CD4-positive, alpha-beta memory T cell (primary cell): ENCODE measurements at places on chromosomes 2 and 18. TPM values are rescaled to one million over a fixed set of nuclear protein-coding genes. Genes with fewer than 3 reads are reported as not detected.

KLF11 gene
- 7.0 TPM for total RNA-seq

ZNF385B gene
- total RNA-seq: not detected

COL4A3 gene
- 0.03 TPM for total RNA-seq

REG1B gene
- not detected for total RNA-seq

ZSWIM2 gene
- not detected for total RNA-seq

CFC1 gene
- total RNA-seq: not detected

GRCh38 chr2:60699617-60700016 lies 56.5 kb upstream of the PAPOLG start:
- no peak overlapping the region for H3K4me3 ChIP-seq
- no peaks in the 10 kb centered on the region for H3K36me3 ChIP-seq
- H3K4me1 ChIP-seq: no peaks in the 10 kb centered on the region
- no peak overlapping the region for H3K27ac ChIP-seq
- no peak for DNase-seq

DNA sequence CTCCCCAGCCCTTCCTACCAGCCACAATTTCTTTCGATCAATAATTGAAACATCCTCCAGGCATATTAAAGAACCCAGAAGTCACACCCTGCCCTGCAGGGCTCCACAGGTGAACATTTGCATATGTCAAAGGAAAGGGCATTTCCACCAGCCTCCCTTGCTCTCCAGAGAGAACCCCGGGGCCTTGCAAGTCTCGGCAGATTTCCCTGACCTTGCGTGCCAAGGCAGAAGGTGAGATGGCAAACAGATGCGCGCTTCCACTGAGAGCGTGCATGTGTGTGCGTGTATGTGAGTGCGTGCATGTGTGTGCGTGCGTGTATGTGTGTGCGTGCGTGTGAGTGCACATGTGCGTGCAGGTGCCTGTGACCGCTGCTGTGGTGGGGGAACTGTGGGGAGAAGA lies 120.3 kb downstream of the INO80D start:
- no peak for DNase-seq
- no peak overlapping the region for H3K4me3 ChIP-seq

GRCh38 chr2:28247290-28247689 lies 145.4 kb upstream of the FOSL2 start:
- no peak overlapping the region for H3K4me3 ChIP-seq
- H3K27me3 ChIP-seq: no peaks in the 10 kb centered on the region
- no peak for DNase-seq
- no peak overlapping the region for H3K27ac ChIP-seq

DNA sequence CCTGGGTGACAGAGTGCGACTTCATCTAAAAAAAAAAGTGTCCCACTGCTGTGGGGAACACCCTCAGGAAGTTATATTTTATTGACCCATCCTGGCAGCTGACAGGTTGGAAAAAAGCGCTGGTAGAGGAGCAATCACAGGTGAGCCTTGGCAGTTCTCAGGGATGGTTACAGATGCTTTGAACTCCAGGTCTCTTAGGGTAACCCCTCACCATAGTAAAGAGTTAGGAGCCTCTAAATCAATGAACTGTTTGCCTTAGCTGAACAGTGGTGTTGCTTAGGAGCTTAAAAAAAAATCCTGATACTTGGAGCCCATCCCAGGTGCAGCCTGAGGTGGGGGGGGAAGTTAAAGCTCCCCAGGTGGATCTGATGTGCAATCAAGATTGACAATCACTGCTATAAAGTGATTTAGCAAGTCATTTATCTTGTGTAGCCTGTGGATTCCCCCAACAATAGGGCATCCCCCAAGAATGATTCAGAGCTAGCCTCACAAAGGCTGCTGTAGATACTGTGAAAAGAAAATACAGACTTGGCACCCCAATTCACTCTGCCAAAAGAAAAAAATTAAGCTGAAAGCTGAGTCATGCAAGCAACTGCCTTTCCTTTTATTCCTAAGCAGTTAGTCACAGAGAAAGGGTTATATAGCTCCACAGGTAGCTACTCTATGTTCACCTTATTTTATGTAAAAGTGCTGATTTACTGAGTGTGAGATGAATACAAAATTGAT lies 14.8 kb downstream of the SLC16A14 start:
- H3K27me3 ChIP-seq: no peaks in the 10 kb centered on the region
- H3K36me3 ChIP-seq: no peaks in the 10 kb centered on the region
- DNase-seq: no peak
- H3K4me3 ChIP-seq: no peak overlapping the region

DNA sequence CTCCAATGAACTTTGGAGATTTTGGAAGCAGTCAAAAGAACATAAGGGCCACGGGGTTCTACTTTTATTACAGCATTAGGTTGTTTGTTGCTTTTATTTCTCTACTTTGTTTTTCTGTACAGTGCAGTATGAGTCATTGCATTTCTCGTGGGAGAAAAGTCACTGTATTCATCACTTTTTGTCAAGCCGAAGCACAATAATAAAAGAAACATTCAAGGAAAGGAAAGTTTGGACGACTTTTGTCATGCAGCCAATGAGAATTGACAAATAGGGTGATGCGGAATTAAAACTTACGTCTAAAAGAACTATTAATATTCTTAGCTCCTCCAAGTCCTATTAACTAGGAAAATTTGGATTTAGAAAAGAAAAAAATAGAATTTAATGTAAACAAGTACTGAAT lies 209.9 kb downstream of the TMEM182 start:
- H3K4me3 ChIP-seq: no peak overlapping the region
- no peak for DNase-seq
- H3K27me3 ChIP-seq: no peaks in the 10 kb centered on the region
- H3K27ac ChIP-seq: no peak overlapping the region

DNA sequence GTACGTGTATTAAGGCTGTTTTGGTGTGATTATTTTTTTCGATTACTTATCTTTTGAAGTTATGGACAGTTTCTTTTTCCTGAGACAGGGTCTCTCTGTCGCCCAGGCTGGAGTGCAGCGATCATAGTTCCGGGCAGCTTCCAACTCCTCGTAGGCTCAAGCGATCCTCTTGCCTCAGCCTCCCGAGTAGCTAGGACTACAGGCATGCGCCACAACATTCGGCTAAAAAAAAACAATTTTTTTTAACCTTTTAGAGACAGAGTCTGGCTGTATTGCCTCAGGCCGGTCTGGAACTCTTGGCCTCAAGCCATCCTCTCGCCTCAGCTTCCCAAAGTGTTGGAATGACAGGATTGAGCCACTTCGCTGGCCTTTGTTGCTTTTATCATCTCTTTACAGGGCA lies 945 bp downstream of the HAT1 start:
- H3K27ac ChIP-seq: peak overlapping the region; percentile 95
- DNase-seq: peak; percentile 4
- peaks cover 11% of the 10 kb centered on the region for H3K36me3 ChIP-seq

- no peak overlapping the region for H3K27ac ChIP-seq
- H3K27me3 ChIP-seq: no peaks in the 10 kb centered on the region
- H3K36me3 ChIP-seq: no peaks in the 10 kb centered on the region
- H3K4me1 ChIP-seq: peaks cover 60% of the 10 kb centered on the region
These were observed 31.5 kb downstream of the NDC80 start for GRCh38 chr18:2602844-2603243.

DNA sequence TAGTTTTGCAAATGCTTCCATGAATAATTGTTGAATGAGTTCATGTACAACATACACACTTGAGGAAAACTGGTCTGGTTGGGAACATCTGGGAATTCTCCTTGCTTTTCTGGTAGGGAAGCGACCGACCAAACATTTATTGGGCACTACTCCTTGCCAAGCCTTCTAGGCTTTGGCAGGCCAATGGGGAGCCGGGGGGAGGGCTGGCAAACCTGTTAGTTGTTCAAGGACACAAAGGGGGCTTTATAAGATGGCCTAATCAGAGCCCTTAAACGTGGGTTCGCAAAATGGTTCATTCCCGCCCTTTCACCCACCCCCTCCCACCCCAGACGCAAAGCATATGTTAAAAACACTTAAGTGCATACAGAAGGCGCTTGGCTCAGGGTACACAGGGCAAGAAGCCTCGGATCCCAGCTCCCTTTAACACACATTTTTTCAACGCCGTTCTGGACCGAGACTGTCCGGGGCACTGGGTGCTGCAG lies 844 bp upstream of the VSNL1 start:
- H3K36me3 ChIP-seq: no peaks in the 10 kb centered on the region
- no peak for DNase-seq
- H3K4me1 ChIP-seq: no peaks in the 10 kb centered on the region
- peaks cover 7% of the 10 kb centered on the region for H3K27me3 ChIP-seq
- no peak overlapping the region for H3K4me3 ChIP-seq

GRCh38 chr2:237978058-237978712 lies 11.4 kb downstream of the UBE2F start:
- no peak overlapping the region for H3K27ac ChIP-seq
- peaks cover 36% of the 10 kb centered on the region for H3K4me1 ChIP-seq
- H3K27me3 ChIP-seq: no peaks in the 10 kb centered on the region
- H3K36me3 ChIP-seq: peaks cover 20% of the 10 kb centered on the region
